ENCODE measurements at places on chromosomes 2 and 18. TPM values are rescaled to one million over a fixed set of nuclear protein-coding genes. Genes with fewer than 3 reads are reported as not detected.

The ACOXL gene
- not detected for total RNA-seq

- H3K4me1 ChIP-seq: no peaks in the 10 kb centered on the region
- no peak overlapping the region for H3K27ac ChIP-seq
- H3K36me3 ChIP-seq: no peaks in the 10 kb centered on the region
- no peaks in the 10 kb centered on the region for H3K27me3 ChIP-seq
Observed at GRCh38 chr2:26744953-26745352, 19.1 kb upstream of the SLC35F6 start.

DNA sequence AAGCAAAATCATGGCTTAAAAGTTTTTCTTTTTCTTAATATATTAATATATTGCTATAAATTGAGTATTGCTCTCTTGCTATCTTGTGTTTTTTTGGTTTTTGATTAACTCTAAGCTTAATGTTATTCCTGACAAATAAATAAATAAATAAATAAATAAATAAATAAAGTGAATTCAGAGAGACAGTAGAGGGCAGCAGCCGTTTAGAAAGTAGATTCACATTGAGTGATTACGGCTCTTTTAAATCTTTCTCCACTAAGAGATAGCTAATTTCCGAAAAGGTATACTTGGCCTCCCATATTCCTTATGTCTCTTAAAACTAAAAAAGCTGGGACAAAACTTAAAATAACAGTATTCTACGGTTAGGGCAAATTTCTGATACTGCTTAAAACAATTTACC lies 34.3 kb downstream of the MSH2 start:
- no peak for DNase-seq
- H3K4me1 ChIP-seq: no peaks in the 10 kb centered on the region
- no peaks in the 10 kb centered on the region for H3K27me3 ChIP-seq
- H3K27ac ChIP-seq: no peak overlapping the region
- H3K4me3 ChIP-seq: no peak overlapping the region
- H3K36me3 ChIP-seq: peaks cover 9% of the 10 kb centered on the region

DNA sequence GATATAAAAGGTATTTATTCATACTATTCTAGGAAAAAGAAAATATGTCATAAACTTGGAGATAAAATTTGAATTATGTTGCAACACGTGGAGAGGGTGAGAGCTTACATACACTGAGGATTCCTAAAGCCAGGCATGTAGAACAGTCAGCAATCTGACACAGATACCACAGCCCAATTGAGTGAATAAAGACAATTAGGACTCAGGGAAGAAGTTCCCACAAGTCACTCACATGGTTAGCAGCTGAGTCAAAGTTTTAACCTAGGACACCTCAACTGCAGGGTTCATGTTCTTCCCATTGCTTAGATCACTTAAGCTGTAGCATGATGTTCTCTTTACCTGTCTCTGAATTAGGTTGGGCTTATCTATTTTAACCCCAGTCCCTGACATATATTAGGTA lies 189.5 kb downstream of the CMPK2 start:
- no peaks in the 10 kb centered on the region for H3K27me3 ChIP-seq
- H3K4me3 ChIP-seq: no peak overlapping the region
- no peaks in the 10 kb centered on the region for H3K36me3 ChIP-seq
- no peak overlapping the region for H3K27ac ChIP-seq
- H3K4me1 ChIP-seq: no peaks in the 10 kb centered on the region

GRCh38 chr2:17626986-17627385 lies 86.5 kb downstream of the VSNL1 start:
- no peak for DNase-seq
- no peaks in the 10 kb centered on the region for H3K36me3 ChIP-seq
- no peaks in the 10 kb centered on the region for H3K4me1 ChIP-seq
- no peak overlapping the region for H3K27ac ChIP-seq
- H3K4me3 ChIP-seq: no peak overlapping the region
